Stimulated activated CD8-positive, alpha-beta memory T cell treated with anti-CD3 and anti-CD28 coated beads, Interleukin-15, amount 100 ng/mL, for 1 hour (primary cell): ENCODE measurements at places on chromosomes 6 and 20.

DNA sequence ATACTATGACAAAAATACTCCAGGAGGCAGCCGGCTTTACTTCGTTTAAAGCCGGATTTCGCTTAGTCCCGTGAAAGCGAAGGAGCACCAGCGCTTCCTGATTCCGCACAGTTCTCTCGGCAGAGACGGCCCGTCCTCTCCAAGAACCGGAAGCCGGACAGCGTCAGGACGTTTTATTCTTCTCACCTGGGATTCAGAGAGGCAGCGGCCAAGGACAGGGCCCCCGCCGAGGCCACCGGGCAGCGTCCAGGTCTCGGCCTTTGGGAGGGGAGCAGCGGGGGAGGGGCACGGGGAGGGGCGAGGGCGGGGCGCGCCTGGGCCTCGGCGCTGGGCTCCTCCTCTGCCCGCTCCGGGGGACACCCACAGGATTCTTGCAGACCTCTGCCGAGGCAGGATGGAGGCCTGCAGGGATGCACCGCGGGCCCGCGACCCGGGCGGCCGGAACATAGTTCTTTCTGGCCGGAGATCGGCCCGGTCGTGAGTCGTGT is 2.8 kb upstream of the DIDO1 start:
- no peak for DNase-seq

DNA sequence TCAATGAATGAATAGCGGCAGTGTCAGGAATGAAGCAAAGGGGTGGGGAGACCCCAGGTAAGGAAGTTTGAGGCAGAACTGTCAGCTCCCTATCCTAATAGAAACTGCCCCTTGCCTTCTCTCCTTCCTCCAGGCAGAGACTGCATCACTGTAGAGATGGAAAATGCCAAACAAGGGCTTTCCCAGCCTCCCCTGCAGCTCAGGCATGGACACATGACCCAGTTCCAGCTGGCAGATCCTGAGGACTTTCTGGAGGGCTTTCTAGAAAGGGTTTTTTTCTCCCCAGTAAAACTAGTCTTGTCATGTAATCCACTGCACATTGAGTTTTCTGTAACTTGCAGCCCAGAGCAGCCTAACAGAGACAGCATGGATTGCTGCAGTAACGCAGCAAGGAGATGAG is 17.9 kb upstream of the PNPLA1 start:
- DNase-seq: no peak

- DNase-seq: no peak
These were observed 297.1 kb downstream of the DHX35 start for GRCh38 chr20:39259010-39259803.

- no peak for DNase-seq
These were observed 545 bp downstream of the FNDC1 start for GRCh38 chr6:159169557-159170332.
